Stimulated activated CD8-positive, alpha-beta memory T cell treated with anti-CD3 and anti-CD28 coated beads, Interleukin-7, amount 100 ng/mL, for 24 hours (primary cell): ENCODE measurements at places on chromosomes 5 and 9.

DNA sequence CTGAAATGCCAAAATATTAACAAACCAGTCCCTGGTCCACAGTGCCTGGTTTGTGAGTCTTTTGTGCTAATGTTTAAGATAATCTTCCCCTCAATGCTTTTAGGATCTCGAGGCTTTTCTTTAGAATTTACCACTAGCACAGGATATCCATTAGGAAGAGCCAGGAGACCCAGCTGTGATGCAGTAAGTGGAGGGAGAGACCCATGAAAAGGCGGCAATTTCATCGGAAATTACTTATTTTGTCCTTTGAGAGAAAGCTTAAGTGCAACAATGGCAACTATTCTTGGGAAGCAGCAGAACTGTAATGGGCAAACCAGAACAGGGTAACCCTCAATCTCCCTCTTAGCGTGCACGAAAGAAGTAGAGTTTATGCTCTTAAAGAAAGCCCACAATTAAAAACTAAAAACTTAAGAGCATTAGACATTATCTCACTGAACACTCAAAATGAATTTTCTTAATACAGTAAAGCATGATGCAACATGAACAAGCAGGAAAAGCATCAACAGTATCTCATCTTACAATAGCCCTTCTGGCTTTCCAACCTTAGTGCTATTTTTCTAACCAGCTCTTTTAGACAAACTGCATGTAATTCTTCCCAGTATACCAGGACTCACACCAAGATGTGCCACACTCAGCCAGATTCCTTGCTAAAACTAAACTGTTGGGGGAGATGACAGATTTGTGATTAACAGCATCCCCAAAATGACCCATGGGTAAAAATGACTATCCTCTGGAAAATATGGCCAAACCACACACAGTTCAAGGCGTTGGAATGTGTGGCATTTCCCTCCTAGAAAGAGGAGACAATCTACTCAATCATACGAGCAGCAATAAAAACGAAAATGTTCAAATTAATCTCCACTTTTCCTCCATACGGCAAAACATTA, 36.4 kb downstream of the PWWP2A start:
- DNase-seq, result no peak

DNA sequence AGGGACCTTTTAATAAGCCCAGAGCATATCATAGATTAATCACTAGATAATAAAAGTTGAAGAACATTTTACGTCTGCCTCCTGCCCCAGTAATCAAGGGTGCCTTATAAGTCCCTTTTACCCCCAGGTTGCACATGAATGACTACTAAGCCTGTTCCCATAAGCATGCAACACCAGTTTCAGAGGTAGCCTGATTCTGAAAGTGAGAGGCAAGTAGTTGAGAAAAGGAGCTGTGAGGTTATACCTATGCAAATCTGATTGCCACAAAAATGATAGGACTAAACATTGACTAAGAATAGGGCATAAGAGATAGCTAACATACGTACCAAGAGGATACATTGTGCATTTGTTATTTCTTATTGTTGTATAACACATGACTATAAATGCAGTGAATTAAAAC, 681.9 kb downstream of the ISL1 start:
- no peak for DNase-seq

- DNase-seq, result no peak
Observed at GRCh38 chr5:132270706-132271105, 13.2 kb downstream of the PDLIM4 start.

- no peak for DNase-seq
Observed at GRCh38 chr9:92780206-92780605, 15.6 kb upstream of the BICD2 start.

DNA sequence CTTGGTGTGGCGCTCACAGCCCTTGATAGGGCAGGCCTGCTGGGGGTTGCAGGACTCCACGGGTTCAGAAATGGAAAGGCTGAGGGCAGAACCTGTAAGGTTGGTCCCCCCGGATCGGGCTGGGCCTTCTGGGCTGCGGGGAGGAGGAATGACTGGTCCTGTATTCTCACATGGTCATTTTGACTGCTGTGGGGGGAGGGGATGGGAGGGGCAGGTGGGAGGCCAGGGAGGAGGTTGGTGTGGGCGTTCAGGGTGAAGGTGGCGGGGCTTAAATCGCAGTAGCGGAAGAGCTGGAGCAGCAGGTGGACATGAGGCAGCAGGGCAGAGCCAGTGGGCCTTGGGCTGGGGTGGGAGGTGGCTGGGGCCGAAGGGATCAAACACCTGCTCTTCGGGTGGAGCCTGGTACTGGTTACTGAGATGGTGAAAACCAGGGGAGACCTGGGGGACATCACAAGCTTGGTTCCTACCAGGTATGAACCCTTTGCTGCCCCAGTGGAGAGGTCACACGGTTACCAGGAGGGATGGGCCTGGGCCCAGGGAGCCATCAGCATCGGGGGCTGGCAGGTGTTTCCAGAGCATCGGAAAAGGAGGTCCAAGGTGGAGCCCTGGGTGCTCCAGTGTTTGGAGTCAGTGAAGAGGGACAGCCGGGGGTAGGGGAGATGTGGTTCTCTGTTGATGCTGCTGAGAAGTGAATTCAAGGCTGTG, 1.8 kb downstream of the MRPS2 start:
- DNase-seq, result no peak

DNA sequence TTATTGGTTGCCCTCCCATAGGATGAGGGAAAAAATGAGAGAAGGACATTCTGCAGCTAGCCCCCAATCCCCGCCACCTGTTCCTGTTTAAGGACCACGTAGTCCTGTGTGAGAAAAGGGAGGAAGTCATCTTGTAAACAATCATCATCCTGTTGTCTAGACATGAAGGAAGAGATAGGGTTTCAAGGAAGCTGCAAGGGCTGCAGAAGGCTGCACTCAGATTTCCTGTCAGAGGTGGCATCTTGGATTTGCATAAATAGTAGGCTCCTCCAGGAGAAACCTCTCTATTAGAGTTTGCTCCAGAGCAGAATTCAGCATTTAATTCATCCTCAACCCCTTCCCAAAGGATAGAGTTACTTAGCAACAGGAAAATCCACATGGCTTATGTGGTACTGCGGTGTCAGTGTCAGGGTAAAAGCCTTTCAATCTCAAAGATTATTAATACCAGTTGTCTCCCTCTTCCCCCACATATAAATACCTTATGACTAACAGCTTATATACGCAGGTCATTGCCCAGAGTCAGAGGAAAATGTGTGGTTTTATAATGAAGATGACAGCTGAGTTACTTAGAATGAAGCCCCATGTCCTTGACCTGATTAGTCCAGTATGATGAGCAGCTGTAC, 4.6 kb upstream of the DNAJC18 start:
- no peak for DNase-seq

GRCh38 chr5:149831492-149831891, 101.4 kb downstream of the PPARGC1B start:
- no peak for DNase-seq

DNA sequence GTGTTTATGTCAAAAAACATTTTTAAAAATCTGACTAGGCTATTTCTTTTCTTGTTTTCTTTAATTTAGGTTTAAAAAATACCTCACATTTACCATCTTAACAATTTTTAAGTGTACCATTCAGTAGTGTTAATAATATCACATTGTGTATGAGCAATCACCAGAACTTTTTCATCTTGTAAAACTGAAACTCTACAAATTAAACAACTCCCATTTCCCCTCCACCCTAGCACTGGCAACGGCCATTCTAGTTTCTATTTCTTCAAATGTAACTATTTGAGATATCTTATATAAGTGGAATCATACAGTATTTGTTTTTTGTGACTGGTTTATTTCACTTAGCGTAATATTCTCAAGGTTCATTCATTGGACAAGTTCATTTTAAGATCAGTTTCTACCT, 27.7 kb downstream of the PLCXD3 start:
- DNase-seq, result no peak

DNA sequence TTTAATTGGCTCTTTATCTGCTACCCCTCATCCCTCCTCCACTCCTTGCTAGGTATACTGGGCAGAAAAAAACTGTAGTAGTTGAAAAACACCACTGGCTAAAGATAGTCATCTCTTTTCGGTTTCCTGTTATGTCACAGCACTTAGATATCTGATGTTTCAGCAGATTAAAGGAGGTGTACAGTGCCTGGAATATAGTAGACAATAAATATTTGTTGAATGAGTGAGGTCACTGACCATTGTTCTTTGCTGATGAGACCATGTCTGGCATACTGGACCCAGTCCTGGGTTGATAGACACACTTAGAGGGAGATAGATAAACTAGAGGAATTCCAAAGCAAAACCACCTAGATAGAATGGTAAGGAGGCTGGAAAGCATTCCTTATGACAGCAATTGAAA, 3.2 kb downstream of the GRPEL2 start:
- DNase-seq, result no peak

GRCh38 chr5:92633875-92634487, 947.0 kb downstream of the NR2F1-AS1 start:
- no peak for DNase-seq

DNA sequence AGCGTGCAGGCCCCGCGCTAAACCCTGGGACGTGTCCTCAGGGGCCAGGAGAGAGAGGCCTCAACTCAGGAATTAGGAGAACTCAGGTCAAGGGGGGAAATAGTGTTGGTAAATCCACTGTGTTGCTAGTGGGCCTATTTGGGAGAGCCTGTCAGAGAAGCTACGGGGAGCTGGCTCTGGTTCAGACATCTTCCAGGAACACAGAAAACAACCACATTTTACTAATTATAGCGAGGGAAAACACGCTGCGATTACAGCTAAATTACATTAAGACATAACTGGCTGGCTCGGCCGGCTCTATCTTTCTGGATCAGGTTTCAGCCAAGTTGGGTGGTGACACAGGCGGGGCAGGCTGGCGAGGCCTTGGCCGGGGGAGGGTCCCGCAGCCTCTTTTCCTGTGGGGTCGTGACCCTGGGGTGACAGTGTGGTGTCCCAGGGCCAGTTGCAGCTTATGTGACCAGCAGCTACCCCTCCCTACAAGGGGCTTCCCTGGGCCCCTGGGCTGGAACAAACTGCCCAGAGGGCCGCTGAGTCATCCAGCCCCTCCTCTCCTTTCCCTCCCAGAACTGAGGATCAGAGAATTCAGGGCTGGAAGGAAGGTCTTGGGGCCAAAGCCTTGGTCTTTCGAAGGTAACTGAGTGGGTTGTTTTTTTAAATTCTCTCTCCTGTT, 75.1 kb downstream of the FGF18 start:
- DNase-seq, result no peak

DNA sequence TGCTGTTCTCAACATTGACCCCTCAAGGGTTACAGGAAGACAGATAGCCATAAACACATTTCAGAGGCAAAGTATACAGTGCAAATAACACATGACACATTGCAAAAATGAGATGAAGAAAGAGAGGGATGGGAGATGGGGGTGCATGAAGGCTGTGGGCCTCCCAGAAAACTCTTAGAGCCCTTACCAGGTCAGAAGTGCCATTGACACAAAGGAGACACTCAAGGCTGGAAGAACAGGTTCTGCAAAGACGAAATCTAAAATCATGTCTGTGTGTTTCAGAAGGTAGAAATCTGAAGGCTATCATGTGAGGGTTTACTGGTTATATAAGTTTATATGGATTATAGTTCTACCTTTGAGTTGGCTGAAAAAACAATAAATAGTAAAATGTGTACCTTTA, 318.8 kb downstream of the BNC2 start:
- DNase-seq, result no peak

- no peak for DNase-seq
Observed at GRCh38 chr5:13975246-13975645, 30.8 kb upstream of the DNAH5 start.

DNA sequence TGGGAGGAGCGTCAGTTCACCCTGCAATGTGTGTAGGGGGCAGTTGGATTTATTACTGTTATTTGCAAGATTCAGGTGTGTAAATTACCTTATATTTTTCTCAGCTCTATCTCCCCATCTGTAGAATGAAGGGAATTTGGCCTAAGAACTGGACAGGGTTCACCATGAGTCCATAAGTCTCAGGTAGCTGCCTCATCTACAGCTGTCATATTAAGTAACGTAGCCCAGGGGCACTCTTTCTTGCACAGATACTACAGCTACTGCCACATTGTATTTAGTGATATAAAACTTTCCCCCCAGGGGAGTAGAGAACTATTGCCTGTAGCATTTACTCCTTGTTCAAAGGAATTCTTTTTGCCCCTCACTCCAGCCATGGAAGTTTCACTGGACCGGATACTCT, 301.4 kb upstream of the ZNF608 start:
- DNase-seq, result no peak

DNA sequence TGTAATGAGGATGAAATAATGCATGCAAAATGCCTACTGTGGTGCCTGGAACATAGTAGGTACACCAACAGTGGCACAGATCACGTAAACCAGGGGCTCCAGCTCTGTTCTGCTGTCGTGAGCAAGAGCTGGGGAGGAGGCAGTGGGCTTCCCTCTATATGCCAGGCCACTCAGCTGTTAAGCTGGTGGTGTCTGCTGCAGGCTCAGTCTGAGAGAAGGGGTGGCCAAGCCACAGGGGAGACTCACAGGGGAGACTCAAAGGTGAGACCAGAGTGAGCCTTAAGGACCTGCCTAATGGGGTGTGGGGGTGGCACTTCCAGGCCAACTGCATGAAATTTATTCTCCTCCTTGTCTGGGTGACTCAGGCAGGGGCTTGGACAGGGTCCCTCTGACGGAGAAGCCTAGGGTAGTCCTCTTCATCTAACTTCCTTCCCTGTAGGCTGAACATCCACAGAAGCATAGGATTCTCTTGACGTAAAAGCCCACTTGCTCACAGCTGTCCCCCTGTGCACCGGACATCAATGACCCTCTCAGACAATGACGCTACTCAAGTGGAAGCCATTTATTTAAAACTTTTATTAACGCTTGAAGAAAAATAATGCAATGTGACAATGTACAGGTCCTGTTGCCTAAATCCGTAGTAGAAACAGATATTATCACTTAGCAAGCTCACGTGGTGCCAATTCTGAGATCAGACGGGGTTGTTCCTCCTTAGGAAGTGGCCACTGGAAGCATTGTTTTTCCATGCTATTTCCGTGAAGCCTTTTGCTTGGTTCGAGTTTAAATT, 13.9 kb downstream of the STC2 start:
- DNase-seq, result no peak

- DNase-seq, result no peak
Observed at GRCh38 chr5:80125962-80126480, 90.9 kb downstream of the THBS4 start.
